ENCODE measurements at places on chromosomes 2 and 18.

DNA sequence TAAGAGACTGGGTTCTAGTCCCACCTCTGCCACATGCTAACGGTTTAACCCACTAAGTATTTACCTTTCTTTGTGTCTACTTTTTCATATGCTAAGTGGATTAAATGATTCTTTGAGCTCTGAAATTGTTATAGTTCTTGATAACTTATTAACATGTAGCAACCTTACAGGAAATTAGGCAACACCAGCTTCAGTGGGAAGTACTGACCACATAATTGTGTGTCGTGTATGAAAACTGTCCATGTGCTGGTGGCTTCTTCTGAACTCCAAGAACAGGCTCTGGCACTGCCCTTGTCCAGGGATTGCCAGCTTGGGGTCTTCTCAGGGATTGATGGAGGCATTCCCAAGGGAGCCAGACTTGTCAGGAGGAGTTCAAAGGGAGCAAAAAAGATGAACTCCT lies 427.7 kb downstream of the TGIF1 start:
- no peak for DNase-seq

DNA sequence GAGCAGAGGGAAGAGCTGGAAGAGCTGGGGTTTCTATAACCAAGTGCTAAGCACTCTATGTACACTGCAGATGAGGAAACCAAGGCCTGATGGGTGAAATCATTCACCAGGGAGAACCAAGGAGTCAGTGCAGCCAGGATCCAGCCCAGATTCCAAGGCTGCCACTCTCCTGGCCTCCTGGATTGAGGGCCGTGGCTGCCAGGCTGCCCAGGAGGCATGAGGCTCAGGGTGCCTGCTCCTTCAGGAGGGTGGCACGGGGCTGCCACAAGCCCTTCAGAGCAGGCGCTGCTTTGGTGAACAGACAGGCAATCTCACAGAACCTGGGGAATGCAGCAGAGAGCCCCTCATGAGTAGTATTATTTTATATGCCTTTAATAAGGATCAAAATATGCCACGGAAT lies 293.7 kb upstream of the HDAC4 start:
- no peak for DNase-seq

DNA sequence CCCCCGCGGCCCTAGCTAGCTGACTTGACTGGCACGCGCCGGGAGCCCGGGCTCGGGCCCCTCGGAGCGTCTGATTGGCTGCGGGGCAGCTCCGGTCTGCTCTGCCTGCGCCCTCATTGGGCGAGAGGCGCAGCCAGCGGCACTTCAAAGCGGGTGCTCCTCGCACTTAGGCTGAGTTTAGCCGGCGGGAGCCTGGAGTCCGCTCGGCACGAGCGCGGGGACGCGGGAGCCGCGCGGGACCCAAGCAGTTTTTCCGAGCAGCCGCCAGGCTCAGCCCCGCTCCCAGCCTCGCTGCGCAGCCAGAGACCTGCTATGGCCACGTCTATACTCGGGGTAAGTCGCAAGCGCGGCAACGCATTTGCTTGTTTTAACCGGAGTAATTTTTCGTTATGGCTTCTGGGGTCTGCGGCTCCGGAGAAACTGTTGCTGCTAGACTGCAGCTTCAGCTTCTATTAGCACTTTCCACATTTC lies at the start of gene SP9:
Gene SP9 (plus strand): TSS at position 174 of the 471 bp plus-strand sequence. CDS start 139 bp downstream, at position 313.
- DNase-seq: no peak

GRCh38 chr18:22552254-22552653 lies 134.5 kb upstream of the CTAGE1 start:
- no peak for DNase-seq

- no peak for DNase-seq
Measured at GRCh38 chr2:172865422-172865821, 129.8 kb downstream of the RAPGEF4 start.

DNA sequence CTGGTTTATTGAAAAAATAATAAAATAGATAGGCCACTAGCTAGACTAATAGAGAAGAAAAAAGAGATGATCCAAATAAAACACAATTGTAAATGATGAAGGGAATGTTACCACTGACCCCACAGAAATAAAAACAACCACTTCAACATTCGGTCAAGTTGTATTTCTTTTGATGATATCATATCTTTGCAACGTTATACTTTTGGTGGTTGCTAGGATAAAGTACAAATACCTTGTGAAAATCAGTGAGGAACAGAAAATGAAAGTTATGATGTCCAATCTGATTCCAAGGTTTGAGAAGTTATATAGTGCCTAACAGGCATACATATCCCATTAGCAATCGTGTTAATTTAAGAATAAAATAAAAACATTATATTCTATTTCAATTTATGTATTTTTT lies 6.6 kb upstream of the ASNSD1 start:
- DNase-seq: no peak

- no peak for DNase-seq
Measured at GRCh38 chr2:152227969-152228592, 52.5 kb upstream of the STAM2 start.

GRCh38 chr2:237322564-237322963 lies 91.4 kb downstream of the COL6A3 start:
- DNase-seq: no peak

DNA sequence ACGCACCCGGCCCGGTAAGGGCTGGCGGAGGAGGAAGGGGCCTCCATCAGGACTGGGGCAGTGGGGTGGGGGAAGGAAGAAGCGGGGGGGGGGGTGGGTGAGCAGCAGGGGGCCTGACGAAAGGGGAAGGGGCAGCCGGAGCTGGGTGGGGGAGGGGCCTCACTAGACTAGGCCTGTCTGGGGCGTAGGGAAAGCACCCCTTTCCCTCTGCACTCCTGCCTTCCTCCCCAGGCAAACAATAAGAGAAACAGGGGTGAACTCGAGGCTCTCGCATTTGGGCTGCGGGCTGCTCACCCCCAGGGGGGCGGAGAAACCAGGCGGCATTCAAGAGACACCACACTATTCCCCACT lies 82.7 kb upstream of the POMC start:
- no peak for DNase-seq

GRCh38 chr18:50696929-50697328 lies 122.9 kb downstream of the MRO start:
- no peak for DNase-seq

DNA sequence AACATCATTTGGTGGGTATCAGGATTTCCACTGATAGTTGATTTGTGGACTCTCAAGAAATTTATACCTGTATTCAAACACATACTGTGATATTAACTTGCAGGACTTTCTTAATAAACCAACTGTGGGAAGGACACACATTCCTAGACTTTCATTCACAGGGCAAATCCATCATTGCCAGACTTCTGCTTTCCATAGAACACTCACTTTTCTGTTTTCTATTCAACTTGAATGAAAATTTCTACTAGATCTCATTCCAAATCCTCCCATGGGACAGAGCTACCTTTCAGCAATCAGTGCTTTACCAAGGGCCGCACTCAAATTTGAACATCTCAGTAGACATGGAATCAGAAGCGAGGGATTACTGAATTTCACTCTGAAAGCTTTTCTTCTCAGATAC lies 612.5 kb downstream of the IRS1 start:
- DNase-seq: no peak

GRCh38 chr18:9536354-9537152 lies 61.2 kb downstream of the RALBP1 start:
- DNase-seq: no peak

GRCh38 chr2:191109888-191110287 lies 40.9 kb downstream of the STAT4 start:
- no peak for DNase-seq

- no peak for DNase-seq
Measured at GRCh38 chr2:176675271-176675949, 406.2 kb downstream of the MTX2 start.

GRCh38 chr2:175877845-175878544 lies 124.1 kb downstream of the LNPK start:
- DNase-seq: no peak

DNA sequence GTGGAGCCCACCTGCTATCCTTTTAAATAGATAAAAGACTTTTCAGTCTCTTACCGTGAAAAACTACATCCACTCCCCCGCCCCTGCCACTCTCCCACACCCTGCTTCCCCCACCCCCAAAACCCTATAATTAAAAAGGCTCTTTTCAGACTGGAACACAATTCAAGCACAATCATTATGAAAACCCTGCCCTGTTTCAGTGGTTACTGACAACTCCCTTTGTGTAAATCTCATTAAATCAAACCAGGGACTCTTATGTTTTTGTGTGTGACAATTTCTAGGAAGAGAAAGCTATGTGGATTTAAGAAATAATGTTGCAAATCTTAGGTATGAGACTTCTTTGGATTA lies 21.0 kb upstream of the ZNF532 start:
- no peak for DNase-seq

- DNase-seq: no peak
Measured at GRCh38 chr18:27604583-27604982, 419.5 kb upstream of the CHST9 start.

GRCh38 chr2:52036024-52036423 lies 1004.1 kb upstream of the NRXN1 start:
- DNase-seq: no peak

DNA sequence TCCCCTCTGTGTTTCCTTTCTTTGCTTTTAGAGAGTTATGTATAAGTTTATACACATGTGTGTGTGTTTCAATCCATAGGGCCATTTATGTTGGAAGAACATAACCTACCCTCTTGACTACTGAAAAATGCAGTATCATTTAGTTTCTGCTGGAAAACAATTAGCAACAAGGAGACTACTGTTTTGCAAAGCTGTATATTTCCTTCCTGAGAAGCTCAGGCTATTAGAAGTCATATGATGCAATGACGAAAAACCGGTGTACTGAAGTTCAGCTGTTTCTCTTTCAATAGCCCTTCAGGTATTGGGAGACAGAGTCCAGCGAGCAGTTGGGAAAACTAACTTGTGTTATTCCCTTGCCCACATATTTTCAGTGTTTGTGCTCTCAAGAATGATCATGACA lies 447.7 kb upstream of the GYPC start:
- no peak for DNase-seq

DNA sequence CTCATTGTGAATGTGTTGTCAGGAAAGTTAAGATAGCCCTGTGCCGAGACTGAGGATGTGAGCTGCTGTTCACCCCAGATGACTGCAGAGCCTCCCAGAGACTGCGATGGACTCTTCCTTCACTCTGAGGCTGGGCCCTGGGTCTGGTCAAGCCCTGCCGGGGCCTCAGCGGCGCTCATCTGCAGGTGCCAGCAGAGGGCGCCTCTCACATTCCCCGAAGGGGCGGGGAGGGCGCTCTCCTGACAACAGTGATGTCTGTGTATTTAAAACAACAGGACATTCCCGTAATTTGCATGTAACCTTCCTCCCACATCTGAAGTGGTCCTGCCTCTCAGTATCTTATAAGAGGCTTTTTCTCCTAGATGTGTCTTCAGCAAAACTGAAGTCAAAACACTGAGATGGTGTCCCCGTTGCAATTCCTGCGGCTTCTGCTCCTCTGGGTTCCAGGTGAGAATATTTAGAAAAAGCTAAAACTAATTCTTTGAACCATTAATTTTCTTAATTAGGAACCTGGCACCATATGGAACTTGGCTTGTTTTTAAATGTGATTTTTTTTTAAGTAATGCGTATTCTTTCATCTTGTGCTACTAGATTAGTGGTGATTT lies 1377.9 kb downstream of the RPIA start:
- DNase-seq: no peak

GRCh38 chr2:176931588-176932563 lies 280.7 kb upstream of the HNRNPA3 start:
- DNase-seq: no peak

GRCh38 chr2:1494906-1495305 lies 81.6 kb downstream of the TPO start:
- DNase-seq: no peak

- no peak for DNase-seq
Measured at GRCh38 chr2:219495531-219496122, 3.1 kb upstream of the GMPPA start.

GRCh38 chr2:108833219-108833618 lies 46.6 kb downstream of the CCDC138 start:
- no peak for DNase-seq

GRCh38 chr2:208103616-208104015 lies 20.7 kb downstream of the CRYGD start:
- no peak for DNase-seq

DNA sequence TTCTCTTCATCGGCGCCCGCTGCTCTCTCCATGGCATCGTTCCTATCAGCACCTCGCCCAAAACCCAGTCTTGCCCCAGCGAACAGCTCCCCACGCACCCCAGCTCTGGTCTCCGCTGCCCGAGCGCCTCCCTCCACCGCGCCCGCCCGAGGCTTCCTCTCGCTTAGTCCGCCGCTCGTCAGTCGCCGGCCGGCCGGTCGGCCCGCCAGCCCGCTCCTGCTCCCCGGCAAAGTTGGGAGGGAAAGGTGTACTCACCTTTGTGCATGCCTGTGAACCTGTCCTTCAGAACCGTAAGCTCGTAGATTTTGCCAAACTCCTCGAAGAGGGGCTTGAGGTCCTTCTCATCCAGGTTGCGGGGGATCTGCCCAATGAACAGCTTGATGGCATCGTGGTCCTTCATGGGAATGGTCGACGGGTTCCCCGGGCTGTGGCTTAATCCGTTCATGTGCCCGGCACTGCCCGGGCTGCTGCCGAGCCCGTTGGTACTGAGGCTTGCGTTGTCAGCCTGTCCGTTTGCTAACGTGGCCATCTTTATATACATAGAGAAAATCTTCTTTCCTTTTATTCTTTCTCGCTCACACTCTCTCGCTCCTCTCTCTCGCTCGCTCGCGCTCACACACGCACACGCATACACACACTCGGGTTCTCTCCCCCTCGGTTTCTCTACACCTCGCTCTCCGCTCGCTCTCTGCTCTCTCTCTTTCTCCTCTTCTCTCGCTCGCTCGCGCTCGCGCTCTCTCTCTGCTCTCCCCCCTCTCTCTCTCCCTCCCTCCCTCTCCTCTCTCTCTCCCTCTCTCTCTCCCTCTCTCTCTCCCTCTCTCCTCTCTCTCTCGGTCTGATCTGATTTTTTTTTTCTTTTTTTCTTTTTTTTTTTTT lies at the start of gene CELF4:
Gene CELF4 (minus strand): TSS at position 698 of the 876 bp plus-strand sequence.
- DNase-seq: no peak

GRCh38 chr2:53500181-53500580 lies 267.4 kb upstream of the CHAC2 start:
- DNase-seq: no peak

GRCh38 chr2:232053777-232054176 lies 92.3 kb downstream of the DIS3L2 start:
- DNase-seq: no peak

GRCh38 chr2:81981585-81981984 lies 1677.0 kb upstream of the LRRTM1 start:
- no peak for DNase-seq

- no peak for DNase-seq
Measured at GRCh38 chr2:237281836-237282306, 132.1 kb downstream of the COL6A3 start.

Measured in keratinocyte (primary cell).